ENCODE measurements at places on chromosomes 1 and 21.

DNA sequence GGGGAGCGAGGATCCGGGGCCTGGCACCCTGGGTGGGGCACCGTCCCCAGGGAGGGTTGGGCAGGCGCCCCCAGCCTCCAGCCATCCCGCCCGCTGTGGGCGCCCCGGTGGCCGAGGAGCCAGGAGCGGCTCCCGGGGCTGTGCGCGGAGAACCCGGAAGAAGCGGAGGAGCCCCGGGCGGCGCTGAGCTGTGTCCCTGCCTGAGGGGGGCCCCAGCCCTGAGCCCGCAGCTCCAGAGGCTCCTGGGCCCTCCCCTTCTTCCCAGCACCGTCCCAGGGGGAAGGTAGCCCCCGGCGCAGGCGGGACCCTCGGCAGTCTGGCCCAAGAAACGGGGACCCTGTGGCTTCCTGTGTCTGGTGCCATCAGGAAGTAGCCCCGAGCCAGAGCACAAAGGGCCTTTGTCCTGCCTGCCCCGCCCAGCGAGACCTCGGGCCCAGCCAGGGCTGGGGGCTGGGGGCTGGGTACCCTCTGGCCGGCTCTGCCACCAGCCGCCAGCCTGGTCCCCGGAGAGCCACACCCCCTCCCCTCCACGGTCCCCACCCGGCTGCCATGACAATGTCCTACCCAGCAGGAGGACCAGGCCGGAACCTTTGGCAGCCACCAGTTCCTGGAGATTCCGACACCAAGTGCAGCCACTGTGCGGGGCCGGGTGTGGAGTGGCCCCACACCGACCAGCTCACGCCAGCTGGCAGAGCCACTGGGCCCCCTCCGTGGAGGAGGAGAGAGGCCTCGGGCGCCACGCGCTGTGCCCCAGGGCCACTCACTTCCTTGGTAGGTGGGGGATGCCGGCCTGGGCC lies 15.6 kb upstream of the TTLL10 start:
- peak; percentile 88 for DNase-seq

DNA sequence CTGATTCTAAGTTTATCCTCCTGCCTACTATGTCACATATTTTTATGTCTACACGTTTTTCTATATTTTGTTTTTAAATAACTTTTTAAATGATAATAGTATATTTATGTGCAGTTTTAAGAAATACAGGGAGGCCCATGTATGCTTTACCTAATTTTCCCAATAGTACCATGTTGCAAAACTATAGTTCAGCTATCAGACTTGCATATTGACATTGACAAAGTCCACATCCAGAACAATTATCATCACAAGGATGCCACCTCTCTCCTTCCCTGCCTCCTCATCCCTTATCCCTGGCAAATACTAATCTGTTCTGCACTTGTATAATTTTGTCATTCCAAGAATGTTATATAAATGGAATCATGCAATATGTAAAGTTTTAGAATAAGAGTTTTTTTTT lies 90.9 kb downstream of the CRB1 start:
- DNase-seq = no peak

GRCh38 chr1:8551613-8552489 lies 233.9 kb downstream of the SLC45A1 start:
- DNase-seq = no peak

DNA sequence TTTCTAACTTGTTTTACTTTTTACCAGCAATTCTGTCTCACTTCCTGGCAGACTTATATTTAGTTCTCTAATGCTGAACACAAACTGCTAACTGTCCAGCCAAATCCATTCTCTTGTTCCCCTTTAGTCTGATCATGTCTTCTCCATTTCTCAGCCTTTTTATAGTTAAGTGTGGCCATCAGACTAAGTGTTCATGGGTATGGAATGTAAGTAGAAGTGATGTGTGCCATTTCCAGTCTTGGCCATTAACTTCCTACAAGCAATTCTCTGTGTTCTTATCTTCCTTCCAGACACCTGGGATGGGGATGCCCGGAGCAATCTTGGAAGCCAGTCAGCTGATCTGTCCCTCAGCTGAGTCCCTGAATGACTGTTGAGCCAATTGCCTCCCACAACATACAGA lies 165.8 kb downstream of the ST6GALNAC3 start:
- no peak for DNase-seq

DNA sequence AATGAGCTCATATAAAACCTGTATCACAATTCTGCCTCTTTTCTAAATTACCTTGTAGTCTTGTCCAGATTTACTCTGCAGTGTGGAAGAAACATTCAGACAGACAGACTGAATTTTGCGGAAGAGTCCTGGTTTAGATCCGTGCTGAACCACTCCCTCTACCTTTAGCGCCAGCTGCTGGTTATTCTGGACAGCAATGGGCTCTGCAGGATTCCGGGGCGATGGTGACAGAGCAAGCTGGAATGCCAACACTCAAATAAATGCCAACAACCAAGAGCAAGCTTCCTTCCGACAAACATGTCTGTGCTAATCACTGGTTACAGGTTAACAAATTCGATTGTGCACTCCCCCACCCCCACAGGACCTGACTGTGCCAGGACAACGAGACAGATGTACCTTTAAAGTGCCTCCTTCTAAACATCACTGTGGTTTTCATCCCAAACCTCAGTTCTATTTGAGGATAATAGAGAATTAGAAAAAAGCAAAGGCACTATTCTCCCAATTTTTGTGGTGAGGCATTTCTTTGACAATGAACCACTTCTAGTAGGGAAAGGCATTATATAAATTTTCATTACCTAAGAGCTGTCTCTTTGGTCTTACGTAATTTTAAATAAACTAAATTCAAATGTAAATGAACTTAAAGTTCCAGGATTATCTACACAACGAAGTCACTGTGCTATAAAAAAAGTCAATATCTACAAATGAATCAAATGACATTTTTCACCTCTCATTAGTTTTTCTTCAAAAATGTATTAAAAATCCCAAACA lies 90.4 kb downstream of the INTS7 start:
- DNase-seq = no peak

DNA sequence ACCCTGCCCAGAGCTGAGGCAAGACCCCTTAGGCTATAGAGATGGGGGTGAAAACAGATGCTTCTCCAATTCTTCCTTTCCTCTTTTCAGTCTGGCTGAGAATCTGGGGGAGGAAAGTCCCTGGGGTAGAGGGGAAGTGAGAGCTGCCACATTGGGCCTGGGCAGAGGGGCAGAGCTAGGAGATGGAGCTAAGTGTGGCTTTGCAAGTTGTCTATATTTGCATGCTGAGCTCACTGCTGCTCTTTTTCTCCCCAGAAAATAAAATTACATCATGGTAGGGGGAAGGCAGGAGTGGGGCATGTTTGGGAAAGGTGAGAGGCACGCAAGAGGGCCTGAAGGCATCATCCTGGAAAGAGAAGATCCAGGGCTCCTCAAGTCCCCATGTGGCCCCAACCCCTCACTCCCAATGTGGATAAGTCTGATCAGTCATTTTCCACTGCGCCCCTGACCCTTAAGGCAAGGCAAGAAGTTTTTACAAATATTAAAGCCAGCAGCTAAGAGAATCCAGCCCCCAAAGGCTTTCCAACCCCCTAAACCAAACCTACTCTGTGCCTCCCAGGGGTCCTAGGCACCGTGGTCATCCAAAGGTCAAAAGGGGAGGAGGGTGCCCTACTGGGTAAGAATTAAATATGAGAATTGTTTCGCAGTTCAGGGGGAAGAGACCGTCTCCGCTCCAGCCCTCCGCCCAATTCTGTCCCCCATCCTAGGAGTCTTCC lies 500 bp upstream of the PEA15 start:
- DNase-seq = peak; percentile 42

DNA sequence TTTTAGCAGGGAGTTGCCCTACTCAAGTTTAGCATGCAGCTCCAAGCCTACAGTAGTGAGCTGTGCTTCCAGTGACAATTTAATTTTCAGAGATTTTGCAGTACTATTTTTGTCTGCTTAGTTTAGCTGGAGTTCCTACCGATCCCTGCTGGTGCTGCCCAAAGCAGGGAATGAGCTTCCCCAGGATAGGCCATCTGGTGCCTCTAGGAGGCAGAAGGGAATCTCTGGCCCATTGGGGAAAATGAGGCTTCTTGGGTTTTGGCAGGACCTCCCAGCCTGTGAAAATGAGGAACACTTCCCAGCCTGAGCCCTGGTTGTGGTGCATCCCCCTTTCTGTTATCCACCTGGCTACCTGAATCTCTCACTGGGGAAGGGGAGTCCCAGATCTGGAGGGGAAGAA lies 149.2 kb downstream of the RASAL2 start:
- no peak for DNase-seq

DNA sequence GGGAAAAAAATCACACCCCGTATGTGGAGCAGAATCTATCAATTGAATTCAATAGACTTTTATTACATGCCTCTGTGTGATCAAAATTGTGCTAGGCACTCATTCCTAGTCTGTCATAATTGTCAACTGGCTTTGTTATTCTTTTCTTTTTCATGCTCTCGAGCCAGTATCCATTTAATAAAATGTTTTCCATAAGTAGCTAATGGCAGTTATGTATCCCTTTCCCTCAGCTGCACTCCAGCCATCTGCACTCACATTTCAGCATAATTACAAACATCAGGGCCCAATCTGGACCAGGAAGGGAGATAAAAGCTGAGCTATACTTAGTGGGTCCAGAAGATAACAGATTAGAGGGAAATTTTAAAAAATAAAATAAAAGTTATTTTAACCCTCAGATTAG lies 15.9 kb downstream of the RGS5 start:
- DNase-seq = no peak

DNA sequence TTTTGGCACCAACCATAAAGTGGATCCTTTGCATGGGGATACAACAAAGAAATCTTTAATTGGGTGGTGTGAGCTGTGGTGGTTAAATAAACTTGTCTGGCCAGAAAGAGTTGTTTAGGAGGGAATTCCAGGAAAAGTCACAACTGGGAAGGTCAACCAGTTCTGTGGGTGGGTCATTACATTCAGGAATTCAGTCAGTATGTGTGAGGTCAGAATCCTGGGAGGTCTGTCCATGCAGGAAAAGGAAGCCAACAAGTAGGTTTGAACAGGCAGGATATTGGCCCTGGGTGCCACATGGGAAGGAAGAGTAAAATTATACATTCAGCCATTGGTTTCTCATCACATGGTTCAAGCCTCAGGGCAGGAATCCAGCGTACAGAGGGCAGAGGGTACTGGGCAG lies 162.3 kb upstream of the ADAMTS5 start:
- DNase-seq = no peak

DNA sequence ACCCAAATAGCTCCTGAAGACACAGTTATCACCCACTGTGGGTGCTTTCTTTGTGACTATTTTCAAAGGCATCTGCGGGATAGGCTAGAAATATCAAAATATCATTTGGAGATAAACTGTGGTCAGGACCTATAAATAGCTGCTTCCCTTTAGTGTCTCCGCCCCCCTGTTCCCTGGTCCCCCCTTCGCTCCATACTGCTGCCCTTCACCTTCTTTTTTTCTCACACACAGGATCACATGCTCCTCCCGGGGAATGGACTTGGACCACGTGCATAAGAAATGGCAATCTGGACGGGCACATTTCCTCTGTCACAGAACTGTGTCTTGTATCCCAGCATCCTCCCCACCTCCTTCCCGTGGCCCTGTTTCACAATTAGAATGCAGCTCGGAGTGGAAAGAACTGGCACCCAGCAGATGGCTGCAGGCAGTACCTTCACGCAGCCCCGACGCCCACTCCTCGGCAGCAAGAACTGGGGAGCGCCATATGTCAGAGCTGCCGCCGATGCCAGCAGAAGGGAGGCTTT lies 68.8 kb upstream of the SSX2IP start:
- no peak for DNase-seq

DNA sequence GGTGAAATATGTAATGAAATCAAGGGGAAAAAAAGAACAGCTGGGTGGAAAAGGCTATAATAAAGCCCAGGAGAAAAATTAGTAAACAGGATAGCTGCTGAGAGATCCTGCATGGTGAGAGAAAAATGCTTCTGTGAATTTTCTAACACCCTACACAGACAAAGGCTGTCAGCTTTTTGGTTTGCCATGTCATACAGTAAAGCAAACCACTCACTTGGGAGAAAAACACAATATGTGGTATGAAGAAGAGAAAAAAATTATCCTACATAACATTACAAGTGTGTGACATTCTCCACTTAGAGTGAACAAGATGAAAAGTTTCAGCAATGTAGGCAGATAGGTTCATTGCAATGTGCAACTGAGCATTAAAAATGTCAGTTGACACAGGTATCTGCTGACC lies 133.6 kb downstream of the PLPPR4 start:
- no peak for DNase-seq

GRCh38 chr1:26166719-26167281 lies 2.0 kb downstream of the C1orf232 start:
- DNase-seq = no peak

- DNase-seq = no peak
These were observed 885.3 kb downstream of the TTLL7 start for GRCh38 chr1:83113652-83114051.

GRCh38 chr1:5720936-5721335 lies 271.3 kb downstream of the NPHP4 start:
- no peak for DNase-seq

DNA sequence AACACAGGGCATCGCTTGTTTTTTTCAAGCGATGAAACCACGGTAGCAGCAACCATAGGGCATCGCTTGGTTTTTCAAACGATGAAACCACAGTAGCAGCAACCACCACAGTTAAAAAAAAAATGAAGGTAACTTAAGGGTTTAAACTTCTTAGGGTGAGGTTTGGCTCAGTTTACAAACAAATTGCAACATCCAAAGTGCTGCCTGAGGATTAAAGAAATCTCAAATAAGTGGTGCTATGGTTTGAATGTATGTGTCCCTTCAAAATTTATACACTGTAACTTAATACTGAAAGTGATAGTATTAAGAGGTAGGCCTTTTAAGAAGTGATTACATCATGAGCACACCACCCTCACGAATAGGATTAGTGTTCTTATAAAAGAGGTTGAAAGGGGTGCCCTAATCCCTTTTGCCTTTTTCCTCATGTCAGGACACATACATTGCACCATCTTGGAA lies 6.4 kb upstream of the GBP5 start:
- no peak for DNase-seq

DNA sequence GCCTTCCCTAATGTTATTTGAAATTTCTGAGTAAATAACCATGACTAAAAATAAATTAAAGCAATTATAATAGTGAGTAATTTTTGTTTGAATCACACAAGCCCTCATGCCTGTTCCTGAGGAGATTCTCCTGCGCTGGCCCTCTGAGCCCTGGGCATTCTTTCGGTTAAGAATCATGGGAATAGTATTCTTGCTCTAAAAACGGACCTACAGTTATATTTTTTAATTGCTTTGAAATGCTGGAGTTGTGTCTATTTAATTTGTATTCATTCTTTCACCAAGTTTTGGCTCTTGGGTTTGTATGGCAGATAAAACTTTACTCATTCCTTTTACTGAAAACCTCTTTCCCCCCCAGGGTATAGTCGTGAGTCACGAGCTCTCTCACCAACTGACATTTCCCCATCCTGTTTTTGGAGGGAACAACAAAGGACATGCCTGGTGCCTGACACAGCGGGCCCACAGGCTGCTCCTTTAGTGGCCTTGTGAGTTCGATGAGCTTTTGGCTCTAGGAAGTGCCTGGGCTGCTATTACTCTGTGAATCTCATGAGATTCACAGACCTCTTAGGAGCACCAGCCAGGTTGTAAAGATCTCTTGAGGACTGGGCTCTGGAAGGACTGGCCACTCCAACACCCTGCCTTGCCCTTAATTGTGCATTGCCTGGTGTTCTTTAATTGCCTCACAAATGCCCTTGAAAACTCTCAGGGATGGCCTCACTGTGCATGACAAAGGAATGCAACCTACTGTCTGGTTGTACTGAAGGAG lies 58.6 kb downstream of the DDR2 start:
- DNase-seq = no peak

Measured in GM12892 (cell line).